Upper lobe of left lung (tissue), 6 donors: ENCODE measurements at places on chromosomes 7 and 10.
A peak's percentile ranks its signal among the peaks of the same experiment; 100 is the strongest.

GRCh38 chr10:29533696-29534285 lies 101.0 kb downstream of the SVIL start:
- H3K36me3 ChIP-seq, result no peaks in the 10 kb centered on the region
- no peak for DNase-seq
- no peak overlapping the region for H3K4me3 ChIP-seq
- no peaks in the 10 kb centered on the region for H3K27me3 ChIP-seq
- H3K4me1 ChIP-seq, result peaks cover 8% of the 10 kb centered on the region

GRCh38 chr10:84783386-84783785 lies 455.0 kb downstream of the CCSER2 start:
- H3K4me3 ChIP-seq, result no peak overlapping the region
- H3K4me1 ChIP-seq, result no peaks in the 10 kb centered on the region
- DNase-seq, result no peak
- H3K36me3 ChIP-seq, result no peaks in the 10 kb centered on the region
- no peaks in the 10 kb centered on the region for H3K27me3 ChIP-seq

DNA sequence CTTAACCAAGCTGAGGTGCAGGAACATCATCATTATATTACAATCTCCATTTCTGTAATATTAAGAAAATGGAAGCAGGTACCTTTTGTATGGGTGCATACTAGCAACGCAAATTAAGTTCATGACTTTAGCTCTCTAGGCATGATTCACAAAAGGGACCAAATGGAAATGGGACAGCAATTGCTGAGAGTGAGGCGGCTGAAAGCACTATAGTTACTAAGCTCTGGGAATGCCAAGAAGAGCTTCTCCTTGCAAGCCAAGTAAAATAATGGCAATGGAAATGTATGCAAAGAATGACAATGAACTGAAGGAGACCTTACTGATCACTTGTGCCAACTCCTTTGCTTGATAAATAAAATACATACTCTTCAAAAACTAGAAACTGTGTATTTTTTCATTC lies 36.2 kb upstream of the RNF148 start:
- no peak for DNase-seq
- H3K36me3 ChIP-seq, result no peaks in the 10 kb centered on the region
- H3K4me3 ChIP-seq, result no peak overlapping the region
- no peaks in the 10 kb centered on the region for H3K4me1 ChIP-seq
- H3K27ac ChIP-seq, result no peak overlapping the region
- no peaks in the 10 kb centered on the region for H3K27me3 ChIP-seq

DNA sequence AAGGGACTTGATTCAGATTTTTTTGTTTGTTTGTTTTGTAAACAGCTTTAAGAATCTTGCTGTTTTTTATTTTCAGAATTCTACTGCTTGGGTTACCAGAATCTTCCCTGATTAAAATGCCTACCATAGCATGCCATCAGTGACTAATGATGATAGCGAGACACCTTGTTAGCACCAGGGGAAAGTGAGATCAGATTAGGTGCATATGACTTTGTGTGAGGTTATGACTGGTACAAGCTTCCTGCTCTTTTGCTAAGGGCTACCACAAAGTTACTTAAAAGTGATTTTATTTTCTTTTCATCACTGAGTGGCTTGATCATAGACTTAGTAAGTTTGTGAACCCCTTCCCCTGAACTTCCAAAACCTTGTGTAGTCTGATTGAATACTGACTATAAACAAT lies 93.5 kb downstream of the SND1 start:
- no peak overlapping the region for H3K4me3 ChIP-seq
- H3K36me3 ChIP-seq, result no peaks in the 10 kb centered on the region
- no peak overlapping the region for H3K27ac ChIP-seq
- no peaks in the 10 kb centered on the region for H3K27me3 ChIP-seq
- DNase-seq, result no peak
- no peaks in the 10 kb centered on the region for H3K4me1 ChIP-seq

GRCh38 chr10:73798927-73799560 lies 12.4 kb downstream of the NDST2 start:
- no peak for DNase-seq
- peaks cover 58% of the 10 kb centered on the region for H3K36me3 ChIP-seq
- H3K4me3 ChIP-seq, result no peak overlapping the region
- H3K4me1 ChIP-seq, result no peaks in the 10 kb centered on the region
- H3K27ac ChIP-seq, result no peak overlapping the region

GRCh38 chr7:98877692-98878364 lies 504 bp upstream of the TRRAP start:
- H3K4me1 ChIP-seq, result peaks cover 25% of the 10 kb centered on the region
- H3K27ac ChIP-seq, result peak overlapping the region; percentile 95
- no peaks in the 10 kb centered on the region for H3K27me3 ChIP-seq
- H3K4me3 ChIP-seq, result peak overlapping the region; percentile 98
- no peak for DNase-seq

GRCh38 chr7:88184848-88185304 lies 35.0 kb downstream of the SRI start:
- H3K36me3 ChIP-seq, result no peaks in the 10 kb centered on the region
- no peak for DNase-seq
- H3K27ac ChIP-seq, result no peak overlapping the region
- no peaks in the 10 kb centered on the region for H3K4me1 ChIP-seq
- H3K27me3 ChIP-seq, result no peaks in the 10 kb centered on the region

- no peaks in the 10 kb centered on the region for H3K36me3 ChIP-seq
- H3K27ac ChIP-seq, result peak overlapping the region; percentile 90
- no peak for DNase-seq
- peak overlapping the region; percentile 69 for H3K4me3 ChIP-seq
- no peaks in the 10 kb centered on the region for H3K27me3 ChIP-seq
Observed at GRCh38 chr7:103073989-103074518, 542 bp downstream of the FBXL13 start.

DNA sequence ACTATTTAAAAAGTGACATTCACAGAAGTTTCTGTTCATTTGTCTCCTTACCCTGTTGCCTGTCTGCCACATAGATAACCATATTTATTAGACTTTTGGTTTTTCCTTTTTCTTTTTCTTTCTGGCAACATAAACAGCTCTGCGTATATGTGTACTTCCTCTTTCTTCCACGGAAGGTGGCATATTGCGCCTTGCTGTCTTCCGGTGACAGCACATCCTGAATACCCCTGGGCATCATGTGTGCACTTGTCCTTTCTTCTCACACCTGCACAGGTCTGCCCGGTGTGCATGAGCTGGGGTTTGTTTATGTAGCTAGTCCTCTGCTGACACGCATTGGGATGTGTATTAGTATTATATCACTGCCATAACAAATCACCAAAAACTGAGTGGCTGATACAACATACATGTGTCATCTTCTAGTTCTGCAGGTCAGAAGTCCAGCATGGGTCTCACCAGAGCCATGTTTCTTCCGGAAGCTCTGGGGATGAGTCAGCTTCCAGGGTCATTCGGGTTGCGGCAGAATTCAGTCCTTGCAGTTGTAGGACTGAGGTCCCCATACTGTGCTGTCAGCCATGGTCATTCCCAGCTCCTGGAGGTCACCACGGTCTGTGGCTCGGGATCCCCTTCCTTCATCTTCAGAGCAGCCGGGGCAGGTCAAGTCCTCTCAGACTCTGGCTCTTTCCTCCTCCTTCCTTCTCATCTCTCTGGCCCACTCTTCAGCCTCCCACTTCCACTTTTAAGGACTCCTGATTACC lies 596.0 kb upstream of the FOXK1 start:
- H3K4me3 ChIP-seq, result no peak overlapping the region
- no peaks in the 10 kb centered on the region for H3K36me3 ChIP-seq
- no peaks in the 10 kb centered on the region for H3K27me3 ChIP-seq
- H3K4me1 ChIP-seq, result no peaks in the 10 kb centered on the region
- no peak overlapping the region for H3K27ac ChIP-seq
- DNase-seq, result no peak

GRCh38 chr7:2525658-2526630 lies 6.4 kb downstream of the LFNG start:
- H3K27ac ChIP-seq, result peak overlapping the region; percentile 96
- H3K4me3 ChIP-seq, result no peak overlapping the region
- H3K27me3 ChIP-seq, result no peaks in the 10 kb centered on the region
- no peaks in the 10 kb centered on the region for H3K36me3 ChIP-seq
- peak; percentile 65 for DNase-seq
- H3K4me1 ChIP-seq, result peaks cover 99% of the 10 kb centered on the region

- H3K27ac ChIP-seq, result no peak overlapping the region
- H3K4me1 ChIP-seq, result no peaks in the 10 kb centered on the region
- H3K36me3 ChIP-seq, result peaks cover 69% of the 10 kb centered on the region
- no peaks in the 10 kb centered on the region for H3K27me3 ChIP-seq
Observed at GRCh38 chr7:99628471-99629465, 12.0 kb downstream of the ZSCAN25 start.

DNA sequence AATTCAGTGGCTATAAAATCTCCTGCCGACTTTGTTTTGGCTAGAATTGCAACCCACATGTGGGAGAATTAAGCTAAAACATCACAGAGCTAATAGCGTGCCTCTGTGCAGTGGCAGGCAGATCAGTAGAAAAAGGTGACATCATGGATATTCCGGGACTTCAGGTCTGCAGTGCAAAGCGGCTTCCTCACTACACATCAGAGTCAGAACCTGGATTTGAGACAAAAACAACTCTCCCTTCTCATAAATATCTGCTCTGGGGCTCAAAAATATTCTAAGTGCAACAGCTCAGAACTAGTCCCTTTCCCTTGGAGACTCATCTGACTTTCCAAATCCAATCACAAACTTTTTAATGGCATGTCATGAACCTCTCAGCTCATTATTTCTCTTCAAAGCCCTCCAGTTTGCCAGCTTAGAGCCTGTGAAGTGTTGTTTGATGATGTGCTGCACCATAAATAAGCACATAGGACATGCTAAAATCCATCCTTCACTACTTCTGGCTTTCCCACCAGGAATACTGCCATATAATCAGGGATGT lies 337.1 kb downstream of the RNLS start:
- H3K4me1 ChIP-seq, result peaks cover 15% of the 10 kb centered on the region
- H3K27ac ChIP-seq, result no peak overlapping the region
- no peaks in the 10 kb centered on the region for H3K36me3 ChIP-seq
- no peak overlapping the region for H3K4me3 ChIP-seq
- DNase-seq, result no peak

DNA sequence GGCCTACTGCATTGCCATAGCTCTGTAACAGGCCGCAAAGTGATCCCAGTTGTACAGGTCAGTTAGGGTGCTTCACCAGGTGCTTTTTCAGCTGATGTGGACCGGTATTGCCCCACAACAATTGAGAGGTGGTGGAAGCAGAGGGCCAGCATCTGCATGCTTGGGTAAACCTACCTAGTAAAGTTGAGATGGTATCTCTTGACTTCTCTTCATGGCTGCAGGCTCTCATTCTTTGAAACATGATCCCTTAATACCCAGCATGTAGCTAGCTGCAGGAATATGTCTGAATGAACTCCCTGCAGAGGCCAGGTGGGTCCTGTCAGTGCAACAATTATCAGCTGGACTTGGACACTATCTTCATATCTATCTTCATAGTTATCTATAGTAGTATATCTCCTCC lies 60.7 kb upstream of the CCDC6 start:
- no peaks in the 10 kb centered on the region for H3K27me3 ChIP-seq
- H3K4me1 ChIP-seq, result no peaks in the 10 kb centered on the region
- no peak for DNase-seq
- no peaks in the 10 kb centered on the region for H3K36me3 ChIP-seq
- H3K4me3 ChIP-seq, result no peak overlapping the region

GRCh38 chr10:71015674-71016073 lies 127.3 kb upstream of the PCBD1 start:
- H3K4me3 ChIP-seq, result no peak overlapping the region
- no peak for DNase-seq
- H3K4me1 ChIP-seq, result no peaks in the 10 kb centered on the region
- H3K36me3 ChIP-seq, result no peaks in the 10 kb centered on the region
- H3K27me3 ChIP-seq, result no peaks in the 10 kb centered on the region
- no peak overlapping the region for H3K27ac ChIP-seq

- H3K27ac ChIP-seq, result no peak overlapping the region
- no peak for DNase-seq
- H3K4me1 ChIP-seq, result peaks cover 17% of the 10 kb centered on the region
- H3K4me3 ChIP-seq, result peak overlapping the region; percentile 41
- H3K27me3 ChIP-seq, result no peaks in the 10 kb centered on the region
Observed at GRCh38 chr7:29806995-29807841, 910 bp downstream of the WIPF3 start.

DNA sequence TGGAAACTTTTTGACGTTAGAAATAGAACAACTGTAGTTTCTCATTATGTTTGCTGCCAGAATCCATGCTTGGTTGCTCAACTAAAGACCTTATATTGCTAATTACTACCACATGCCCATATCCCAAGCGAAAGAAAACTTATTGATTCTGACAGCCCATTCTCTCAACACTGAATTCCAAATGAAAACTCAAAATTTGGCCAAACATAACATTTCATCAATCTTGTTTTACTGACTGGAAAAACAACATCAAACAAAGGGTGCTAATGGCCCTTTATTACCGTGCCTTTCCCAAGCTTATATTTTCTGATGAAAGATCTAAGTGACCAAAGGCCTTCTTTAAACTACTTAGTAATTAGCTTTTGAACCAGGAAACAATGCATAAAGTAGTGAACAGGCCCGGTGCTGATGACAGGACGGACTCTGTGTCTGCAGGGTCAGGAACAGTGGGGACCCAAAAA lies 531.8 kb downstream of the KCNMA1 start:
- DNase-seq, result no peak
- no peaks in the 10 kb centered on the region for H3K36me3 ChIP-seq
- no peaks in the 10 kb centered on the region for H3K27me3 ChIP-seq
- no peak overlapping the region for H3K4me3 ChIP-seq

GRCh38 chr10:121154846-121155245 lies 303.7 kb downstream of the WDR11 start:
- no peak overlapping the region for H3K4me3 ChIP-seq
- no peaks in the 10 kb centered on the region for H3K4me1 ChIP-seq
- DNase-seq, result no peak
- no peaks in the 10 kb centered on the region for H3K36me3 ChIP-seq
- no peaks in the 10 kb centered on the region for H3K27me3 ChIP-seq

DNA sequence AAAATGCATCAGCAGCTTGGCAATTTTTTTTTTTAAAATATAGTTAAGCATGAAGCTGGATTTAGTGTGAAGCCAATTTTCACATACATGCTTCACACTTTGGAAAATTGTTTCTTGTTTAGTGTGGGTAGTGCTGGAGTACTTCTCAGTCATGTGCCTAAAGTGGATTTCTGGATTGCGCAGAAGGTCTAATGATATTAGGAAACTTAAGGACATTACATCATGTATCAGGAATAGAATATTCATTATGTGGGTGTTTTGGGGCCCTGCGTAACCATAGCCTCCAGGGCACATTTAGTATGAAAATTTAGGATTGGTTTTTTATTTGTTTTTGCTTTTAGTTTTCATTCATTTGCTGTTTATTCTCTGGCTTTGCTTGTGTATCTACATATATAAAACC lies 28.8 kb upstream of the BNIP3 start:
- H3K36me3 ChIP-seq, result no peaks in the 10 kb centered on the region
- no peak for DNase-seq
- H3K4me3 ChIP-seq, result no peak overlapping the region

- H3K27ac ChIP-seq, result no peak overlapping the region
- no peak overlapping the region for H3K4me3 ChIP-seq
- no peaks in the 10 kb centered on the region for H3K36me3 ChIP-seq
- H3K4me1 ChIP-seq, result no peaks in the 10 kb centered on the region
Observed at GRCh38 chr7:4245135-4245865, 436.8 kb upstream of the FOXK1 start.
